ENCODE measurements at places on chromosomes 1 and 21. TPM values are rescaled to one million over a fixed set of nuclear protein-coding genes. Genes with fewer than 3 reads are reported as not detected.
A peak's percentile ranks its signal among the peaks of the same experiment; 100 is the strongest.

The RPE65 gene
- not detected for total RNA-seq

The FCRL1 gene
- 12.9 TPM for total RNA-seq

DNA sequence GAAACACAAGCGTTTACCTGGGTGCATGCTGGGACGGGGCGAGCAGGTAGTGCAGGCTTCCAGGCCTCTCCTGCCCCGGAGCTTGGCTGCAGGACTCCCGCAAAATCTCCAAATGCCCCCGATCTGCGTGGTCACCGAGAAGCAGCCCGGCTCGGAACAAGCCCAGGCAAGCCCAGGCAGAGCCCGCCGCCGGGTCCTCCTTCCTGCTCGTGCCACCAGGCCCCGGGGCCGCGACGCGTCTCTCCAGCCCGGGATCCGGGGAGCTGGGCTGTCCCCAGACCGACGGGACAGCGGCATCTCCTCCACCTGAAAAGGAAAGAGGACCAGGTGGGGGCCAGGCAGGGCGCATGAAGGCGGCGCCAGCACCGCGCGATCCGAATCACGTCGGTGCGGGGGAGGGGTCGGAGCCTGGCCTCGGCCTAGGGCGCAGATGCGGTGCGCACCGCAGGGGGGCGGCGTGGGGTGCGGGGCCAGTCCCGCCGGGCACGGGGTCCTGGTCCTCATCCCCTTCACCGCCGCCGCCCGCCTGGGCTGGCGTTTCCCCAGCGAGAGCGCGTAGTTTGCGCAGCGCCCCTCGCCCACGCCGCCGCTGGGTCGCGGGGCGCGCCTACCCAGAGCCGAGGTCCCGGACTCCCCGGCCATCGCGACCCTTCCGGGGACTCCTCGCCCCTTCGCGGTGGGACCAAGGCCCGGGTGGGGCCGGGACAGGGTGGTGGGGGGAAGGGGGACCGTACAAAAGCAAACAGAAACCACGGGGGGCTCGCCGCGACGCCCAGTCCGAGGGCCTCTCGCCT is 52.4 kb upstream of the H6PD start:
- peak overlapping the region; percentile 62 for H3K4me3 ChIP-seq
- no peaks in the 10 kb centered on the region for H3K36me3 ChIP-seq
- peaks cover 27% of the 10 kb centered on the region for H3K4me1 ChIP-seq
- peaks cover 17% of the 10 kb centered on the region for H3K27me3 ChIP-seq
- peak overlapping the region; percentile 63 for H3K27ac ChIP-seq

- no peaks in the 10 kb centered on the region for H3K36me3 ChIP-seq
- peaks cover 66% of the 10 kb centered on the region for H3K27me3 ChIP-seq
- H3K4me1 ChIP-seq, result no peaks in the 10 kb centered on the region
- no peak for DNase-seq
These were observed 152.9 kb downstream of the ACTL8 start for GRCh38 chr1:17907999-17908398.

The TDRD5 gene
- 0.64 TPM for total RNA-seq

GRCh38 chr1:211518330-211519289 is 26.6 kb upstream of the RD3 start:
- H3K4me1 ChIP-seq, result peaks cover 28% of the 10 kb centered on the region
- no peaks in the 10 kb centered on the region for H3K27me3 ChIP-seq
- no peak for DNase-seq
- no peak overlapping the region for H3K27ac ChIP-seq

DNA sequence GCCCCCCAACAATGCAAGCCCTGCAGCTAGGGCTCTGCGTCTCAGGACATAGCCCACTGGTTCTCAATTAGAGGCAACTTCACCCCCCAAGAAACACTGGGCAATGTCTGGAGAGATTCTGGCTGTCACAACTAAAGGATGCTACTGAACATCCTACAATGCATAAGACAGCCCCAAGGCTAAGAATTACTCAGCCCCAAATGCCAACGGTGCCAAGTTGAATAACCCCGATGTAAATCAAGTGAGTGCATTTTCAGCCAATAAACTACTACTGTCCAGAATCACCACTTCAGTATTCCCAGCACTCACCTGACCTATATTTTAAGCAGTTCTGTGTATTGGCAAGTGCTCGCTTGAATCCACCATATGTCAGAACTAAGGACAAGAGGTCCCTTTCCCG is 6.9 kb downstream of the RIPK4 start:
- peaks cover 46% of the 10 kb centered on the region for H3K27me3 ChIP-seq
- peaks cover 17% of the 10 kb centered on the region for H3K4me1 ChIP-seq
- no peaks in the 10 kb centered on the region for H3K36me3 ChIP-seq
- no peak for DNase-seq
- H3K4me3 ChIP-seq, result no peak overlapping the region

The F13B gene
- total RNA-seq, result not detected

The LCE7A gene
- total RNA-seq, result not detected

All from transverse colon (tissue), 4 donors.